Thoracic aorta (tissue), 2 donors: ENCODE measurements at places on chromosomes 5 and 9.

DNA sequence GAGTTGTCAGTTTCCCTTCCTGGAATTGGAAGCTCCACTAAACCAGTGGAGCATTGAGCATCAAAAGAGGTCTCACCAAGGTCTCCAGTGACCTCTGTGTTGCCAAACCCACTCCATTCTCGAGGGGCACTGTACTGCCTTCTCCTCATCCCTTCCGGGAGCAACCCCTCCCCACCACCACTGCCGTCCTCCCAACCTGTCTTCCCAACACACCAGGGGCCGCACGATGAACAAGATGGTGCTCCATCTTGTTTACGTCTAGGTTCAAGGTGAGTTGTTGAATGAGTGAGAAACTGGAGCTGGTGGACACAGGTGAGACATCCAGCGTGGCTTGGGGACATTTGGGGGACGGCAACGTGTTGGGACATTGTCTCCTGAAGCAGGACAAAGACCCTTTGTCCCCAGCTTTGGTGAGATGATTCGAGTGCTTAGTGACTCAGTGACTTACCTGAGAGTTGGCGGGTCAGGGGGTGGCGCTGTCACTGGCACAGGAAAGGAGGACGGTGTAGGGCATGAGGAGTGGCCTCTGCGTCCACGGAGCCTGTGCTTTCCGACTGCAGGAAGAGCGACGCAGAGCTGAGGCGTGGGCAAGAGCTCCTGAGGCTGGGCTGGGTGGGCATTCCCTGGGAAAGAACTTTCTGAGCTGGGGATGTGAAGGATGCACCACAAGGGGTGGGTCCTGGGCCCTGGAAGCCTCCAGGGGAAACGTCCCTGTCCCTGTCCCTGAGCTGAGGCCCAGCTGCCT is 44.8 kb upstream of the RNU6ATAC start:
- H3K36me3 ChIP-seq, result no peaks in the 10 kb centered on the region
- DNase-seq, result no peak
- H3K27me3 ChIP-seq, result no peaks in the 10 kb centered on the region
- no peak overlapping the region for H3K4me3 ChIP-seq
- peaks cover 19% of the 10 kb centered on the region for H3K4me1 ChIP-seq
- H3K27ac ChIP-seq, result peak overlapping the region; percentile 40

- H3K4me1 ChIP-seq, result peaks cover 44% of the 10 kb centered on the region
- no peaks in the 10 kb centered on the region for H3K36me3 ChIP-seq
- no peaks in the 10 kb centered on the region for H3K27me3 ChIP-seq
- peak overlapping the region; percentile 66 for H3K27ac ChIP-seq
- no peak for DNase-seq
These were observed 18.8 kb downstream of the MAP1B start for GRCh38 chr5:72125941-72126620.

GRCh38 chr5:44051591-44051990 is 337.6 kb downstream of the FGF10 start:
- H3K4me1 ChIP-seq, result no peaks in the 10 kb centered on the region
- H3K27me3 ChIP-seq, result no peaks in the 10 kb centered on the region
- H3K36me3 ChIP-seq, result no peaks in the 10 kb centered on the region
- no peak for DNase-seq

GRCh38 chr5:34707451-34708107 is 51.5 kb downstream of the RAI14 start:
- no peaks in the 10 kb centered on the region for H3K27me3 ChIP-seq
- H3K4me1 ChIP-seq, result peaks cover 40% of the 10 kb centered on the region
- DNase-seq, result no peak
- no peak overlapping the region for H3K4me3 ChIP-seq

DNA sequence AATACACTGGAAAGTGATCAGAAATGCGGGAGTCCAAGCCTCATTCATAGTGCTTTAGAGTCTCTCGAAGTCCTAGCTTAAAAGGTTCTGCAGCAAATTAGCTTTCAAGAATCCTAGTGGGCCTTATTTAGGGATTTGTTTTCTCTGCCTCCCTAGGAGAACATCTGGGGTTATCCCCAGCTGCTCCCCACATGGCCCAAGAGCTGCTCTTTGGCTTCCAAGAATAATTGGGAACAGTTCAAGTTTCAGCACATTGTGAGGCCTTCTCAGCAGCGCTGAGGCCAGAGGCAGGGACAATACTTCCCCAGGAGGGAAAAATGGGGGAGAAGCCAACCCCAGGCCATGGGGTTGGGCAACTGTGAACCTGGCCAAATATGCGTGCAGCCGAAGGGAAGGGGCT is 108.7 kb downstream of the LIFR start:
- H3K27me3 ChIP-seq, result no peaks in the 10 kb centered on the region
- peaks cover 51% of the 10 kb centered on the region for H3K4me1 ChIP-seq
- DNase-seq, result no peak
- H3K36me3 ChIP-seq, result no peaks in the 10 kb centered on the region

DNA sequence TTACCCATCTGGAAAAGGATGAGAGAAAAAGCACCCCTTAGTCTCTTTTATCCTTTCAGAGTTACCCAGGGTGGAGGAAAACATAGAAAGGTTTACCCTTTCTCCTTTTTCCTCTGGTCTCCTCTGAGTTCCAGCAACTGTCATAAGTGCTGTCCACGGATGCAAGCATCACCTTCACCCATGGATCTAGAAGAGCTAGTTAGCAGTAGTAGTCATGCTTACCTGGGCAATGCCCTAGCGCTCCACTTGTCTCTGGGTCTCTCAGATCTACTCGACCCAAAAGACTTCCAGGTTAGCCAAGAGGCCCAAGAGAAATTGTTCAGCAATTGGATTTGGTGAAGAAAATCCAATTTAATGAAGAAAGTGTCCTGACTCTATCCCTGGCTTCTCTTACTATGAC is 656.2 kb upstream of the PTPRD start:
- no peak overlapping the region for H3K27ac ChIP-seq
- H3K36me3 ChIP-seq, result no peaks in the 10 kb centered on the region
- no peaks in the 10 kb centered on the region for H3K4me1 ChIP-seq
- H3K27me3 ChIP-seq, result no peaks in the 10 kb centered on the region

GRCh38 chr5:96699186-96699820 is 37.1 kb downstream of the CAST start:
- peaks cover 4% of the 10 kb centered on the region for H3K36me3 ChIP-seq
- peaks cover 14% of the 10 kb centered on the region for H3K4me1 ChIP-seq
- DNase-seq, result no peak
- no peak overlapping the region for H3K4me3 ChIP-seq
- no peaks in the 10 kb centered on the region for H3K27me3 ChIP-seq

DNA sequence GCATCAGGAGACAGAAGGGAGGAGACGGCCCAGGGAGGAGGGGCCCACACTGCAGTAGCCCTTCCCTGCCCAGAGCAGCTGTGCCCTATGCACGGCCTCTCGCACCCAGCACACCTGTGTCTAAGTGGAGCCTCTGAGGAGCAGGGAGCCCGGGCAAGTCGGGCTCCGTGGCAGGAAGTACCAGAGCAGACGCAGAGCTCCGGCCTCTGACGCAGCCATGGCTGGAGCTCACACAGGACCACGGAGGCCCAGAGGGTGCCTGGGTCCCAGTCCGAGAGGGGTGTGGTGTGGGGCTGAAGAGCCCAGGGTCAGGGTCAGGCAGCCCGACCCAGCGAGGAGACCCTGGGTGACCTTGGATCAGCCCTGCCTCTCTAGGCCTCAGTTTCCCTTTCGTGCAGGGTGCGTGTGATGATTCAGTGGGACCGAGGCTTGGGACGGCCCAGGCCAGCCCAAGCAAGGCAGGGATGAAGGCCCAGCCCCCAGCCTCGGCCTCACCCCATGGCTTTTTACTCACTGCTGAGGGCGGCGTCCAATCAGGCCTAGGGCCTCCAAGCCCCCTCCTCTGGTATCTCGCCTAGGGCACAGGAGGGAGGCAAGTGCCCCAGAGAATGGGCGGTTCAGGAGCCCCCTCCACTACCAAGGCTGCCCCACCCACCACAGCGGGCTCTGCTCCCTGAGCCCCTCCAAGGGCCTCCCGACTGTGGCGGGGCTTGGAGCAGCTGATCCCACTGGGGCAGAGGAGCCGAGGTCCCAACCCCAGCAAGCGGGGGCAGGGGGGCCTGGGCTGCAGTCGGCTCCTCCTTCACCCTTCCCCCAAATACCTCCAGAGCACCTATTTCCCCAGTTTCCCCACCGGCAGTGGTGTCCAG is 4.3 kb upstream of the AGPAT2 start:
- no peaks in the 10 kb centered on the region for H3K27me3 ChIP-seq
- no peaks in the 10 kb centered on the region for H3K36me3 ChIP-seq
- peaks cover 9% of the 10 kb centered on the region for H3K4me1 ChIP-seq
- DNase-seq, result no peak
- H3K27ac ChIP-seq, result no peak overlapping the region
